ENCODE measurements at places on chromosomes 16 and 17. TPM values are rescaled to one million over a fixed set of nuclear protein-coding genes. Genes with fewer than 3 reads are reported as not detected.

DNA sequence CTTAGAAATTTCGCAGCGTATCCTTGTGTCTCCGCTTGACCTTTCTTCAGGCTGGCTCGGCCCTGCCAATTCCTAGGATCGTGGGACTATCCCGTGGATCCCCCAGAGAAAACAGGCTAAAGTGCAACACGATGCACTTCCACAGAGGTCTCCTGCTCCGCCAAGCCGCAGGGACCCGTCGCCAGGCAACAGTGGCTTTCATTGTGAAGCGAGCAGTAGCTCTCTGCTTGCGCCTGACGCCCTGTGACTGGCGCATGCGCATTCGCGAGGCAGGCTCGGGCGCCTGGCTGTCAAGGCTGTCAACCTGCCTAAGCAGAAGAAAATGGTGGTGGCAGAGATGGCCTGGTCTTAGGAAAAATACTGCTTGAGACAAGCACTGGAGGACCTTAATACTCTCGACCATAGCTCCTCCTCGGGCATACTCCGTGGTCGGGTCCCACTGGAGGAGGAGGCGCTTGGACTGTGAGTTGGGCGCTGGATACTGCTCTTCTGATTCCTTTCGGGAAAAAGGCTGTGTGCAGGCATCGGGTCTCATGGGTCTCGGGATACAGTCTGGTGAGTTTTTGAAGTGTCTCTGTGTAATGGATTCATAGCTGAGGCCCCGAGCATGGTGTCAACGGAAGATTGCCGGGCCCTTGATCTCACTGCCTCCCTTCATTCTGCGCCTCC is 2336.1 kb downstream of the TP53TG3F start:
- DNase-seq, result no peak

DNA sequence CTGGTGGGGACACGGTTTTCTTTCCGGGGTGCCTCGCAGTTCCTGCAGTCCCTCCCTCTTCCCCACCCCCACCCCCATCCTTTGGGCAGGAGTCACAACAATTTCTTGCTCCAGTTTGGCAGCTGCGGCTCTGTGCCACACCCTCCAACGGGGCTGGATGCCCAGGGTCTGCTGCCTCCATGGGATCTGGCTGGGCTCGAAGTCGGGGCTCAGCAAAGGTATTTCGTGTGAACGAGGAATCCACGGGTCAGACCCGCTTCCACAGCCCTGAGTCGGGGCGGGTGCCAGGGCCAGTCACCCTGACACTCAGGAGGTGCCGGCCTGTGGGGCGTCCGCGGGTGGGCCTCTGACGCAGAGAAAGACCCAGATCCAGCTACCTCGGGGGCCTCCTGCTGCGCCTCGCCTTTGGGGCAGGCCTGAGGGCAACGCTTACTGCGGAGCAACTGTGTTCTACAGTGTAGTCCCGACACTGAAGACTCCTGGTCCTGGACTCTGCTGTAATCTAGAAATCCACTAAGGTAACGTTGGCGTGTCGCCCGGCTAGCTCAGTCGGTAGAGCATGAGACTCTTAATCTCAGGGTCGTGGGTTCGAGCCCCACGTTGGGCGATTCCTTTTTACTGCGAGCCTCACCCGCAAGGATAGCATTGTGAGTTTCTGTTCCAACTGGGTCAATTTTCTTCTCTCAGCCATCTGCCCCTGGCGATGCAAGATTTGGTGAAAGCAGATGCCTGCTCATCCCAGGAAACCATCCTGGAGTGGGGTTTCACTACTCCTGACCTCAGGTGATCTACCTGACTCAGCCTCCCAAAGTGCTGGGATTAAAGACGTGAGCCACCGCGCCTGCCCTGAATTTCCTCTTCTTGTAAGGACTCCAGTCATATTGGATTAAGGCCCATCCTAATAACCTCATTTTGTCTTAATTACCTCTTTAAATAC is 12.6 kb upstream of the OR1F1 start:
- DNase-seq, result no peak

DNA sequence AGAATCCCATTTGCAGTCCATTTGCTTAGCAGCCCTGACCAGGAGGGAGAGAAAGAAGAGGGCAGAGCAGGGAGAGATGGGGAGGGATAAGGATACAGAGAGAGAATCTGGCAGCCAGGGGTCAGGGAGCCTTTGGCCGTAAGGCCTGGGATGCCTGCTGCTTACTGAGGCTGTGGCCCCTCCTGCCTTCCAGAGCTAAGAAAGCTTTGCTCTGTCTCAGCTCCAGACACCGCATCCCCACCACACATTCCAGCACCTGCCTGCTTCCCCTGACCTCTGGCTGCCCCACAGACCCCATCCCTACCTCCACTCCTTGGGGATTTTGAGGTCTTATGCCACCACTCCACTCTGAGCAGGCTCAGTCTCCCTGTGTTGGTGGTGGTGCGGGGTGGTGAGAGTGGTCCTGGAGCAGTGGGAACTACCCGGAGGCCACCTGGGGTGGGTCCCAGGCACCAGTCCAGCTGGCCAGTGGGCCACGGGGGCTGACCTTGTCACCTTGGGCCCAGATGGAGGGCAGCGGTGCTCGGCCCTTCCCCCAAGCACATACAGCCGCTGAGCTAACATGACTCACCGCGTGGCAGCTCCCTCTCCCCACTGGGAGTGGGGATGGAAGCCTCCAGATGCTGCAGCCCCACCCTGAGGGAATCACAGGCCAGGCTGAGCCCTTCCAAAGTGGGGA is 58.3 kb downstream of the RAI1 start:
- no peak for DNase-seq

DNA sequence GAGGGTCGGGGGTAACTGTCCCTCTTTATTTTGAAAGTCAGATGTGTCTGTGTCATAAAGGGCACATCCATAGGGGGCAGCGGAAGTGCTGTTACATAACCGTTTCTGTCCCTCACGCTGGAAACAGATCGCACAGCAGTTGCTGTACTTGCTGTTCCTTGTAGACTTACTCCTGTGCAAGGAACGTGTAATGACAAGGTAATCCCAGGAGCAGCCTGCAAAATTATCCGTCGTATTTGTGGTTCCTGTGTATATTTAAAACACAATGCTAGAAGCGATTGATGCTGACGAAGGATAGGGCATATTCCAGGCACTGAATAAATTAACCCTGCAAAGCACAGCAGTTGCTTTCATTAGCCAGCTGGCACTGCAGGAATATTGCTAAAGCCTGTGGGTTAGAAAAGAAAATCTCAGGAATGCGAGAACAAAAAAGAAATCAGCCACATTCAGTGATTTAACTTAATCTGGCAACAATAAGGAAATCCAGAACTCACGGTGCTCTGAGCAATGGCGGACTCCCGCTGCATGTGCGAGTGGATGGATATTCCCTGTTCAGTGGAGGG is 76.2 kb downstream of the SPECC1 start:
- DNase-seq, result no peak

Gene MLKL
- 3.6 TPM for polyA plus RNA-seq

Gene MYH3
- 2.8 TPM for polyA plus RNA-seq

Gene STH
- not detected for polyA plus RNA-seq

Measured in right renal pelvis (tissue), 4 donors.